ENCODE measurements at places on chromosomes 7 and 10.

- no peak for DNase-seq
Measured at GRCh38 chr10:71769279-71769823, 4.0 kb downstream of the VSIR start.

DNA sequence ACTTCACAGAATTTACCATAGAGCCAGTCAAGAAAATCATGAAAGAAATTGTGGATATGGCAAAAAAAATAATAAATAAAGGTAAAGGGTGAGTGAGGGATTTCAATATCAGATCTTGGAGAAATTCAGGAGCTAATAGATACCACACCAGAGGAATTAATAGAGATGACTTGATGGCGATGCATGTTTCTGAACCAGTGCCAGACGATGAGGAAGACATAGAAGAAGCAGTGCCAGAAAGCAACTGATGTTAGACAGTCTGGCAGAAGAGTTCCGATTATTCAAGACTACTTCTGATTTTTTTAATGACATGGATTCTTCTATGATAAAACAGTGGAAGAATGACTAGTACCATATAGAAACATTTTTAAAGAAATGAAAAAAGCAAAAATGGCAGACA lies 314.7 kb downstream of the BICC1 start:
- no peak for DNase-seq

DNA sequence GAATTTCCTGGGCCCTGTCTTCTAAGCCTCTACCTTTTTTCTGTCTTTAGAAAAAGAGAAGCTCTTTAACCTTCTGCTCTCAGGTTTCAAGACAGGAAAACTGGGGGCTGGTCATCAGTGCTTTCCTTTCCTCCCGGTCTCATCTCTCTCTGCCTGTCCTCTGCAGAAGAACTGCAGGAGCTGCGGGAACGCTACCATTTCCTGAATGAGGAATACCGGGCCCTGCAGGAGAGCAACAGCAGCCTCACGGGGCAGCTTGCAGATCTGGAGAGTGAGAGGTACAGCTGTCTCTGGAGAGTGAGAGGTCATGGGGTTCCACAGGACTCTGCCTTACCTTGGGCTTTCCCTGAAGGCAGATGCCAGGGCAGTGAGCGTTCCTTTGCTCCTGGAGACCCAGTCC lies 12.7 kb downstream of the CCDC136 start:
- DNase-seq, result no peak

DNA sequence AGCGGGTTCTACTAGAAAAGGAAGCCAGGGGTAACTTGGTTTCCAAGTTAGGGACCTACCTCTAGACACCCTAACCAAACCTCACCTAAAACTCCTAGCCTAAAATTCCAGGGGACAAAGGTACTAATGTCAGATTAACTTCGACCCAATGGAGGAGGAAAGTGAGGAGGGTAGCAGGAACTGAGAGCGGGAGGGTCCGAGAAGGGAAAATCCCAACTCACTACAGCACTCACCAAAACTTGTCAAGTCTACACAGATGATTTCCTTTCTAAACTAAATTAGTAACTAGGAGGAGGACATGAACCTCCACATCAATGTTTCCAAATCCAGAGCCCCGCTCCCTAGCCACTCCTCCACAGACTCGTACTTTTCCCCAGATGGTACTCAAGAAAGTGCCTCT lies 22.6 kb downstream of the CHCHD3 start:
- no peak for DNase-seq

GRCh38 chr10:69567920-69568319 lies 5.3 kb downstream of the NEUROG3 start:
- no peak for DNase-seq

- DNase-seq, result no peak
Measured at GRCh38 chr7:1548438-1548831, 7.6 kb downstream of the TMEM184A start.

GRCh38 chr7:31493714-31494181 lies 20.1 kb upstream of the ITPRID1 start:
- DNase-seq, result no peak

DNA sequence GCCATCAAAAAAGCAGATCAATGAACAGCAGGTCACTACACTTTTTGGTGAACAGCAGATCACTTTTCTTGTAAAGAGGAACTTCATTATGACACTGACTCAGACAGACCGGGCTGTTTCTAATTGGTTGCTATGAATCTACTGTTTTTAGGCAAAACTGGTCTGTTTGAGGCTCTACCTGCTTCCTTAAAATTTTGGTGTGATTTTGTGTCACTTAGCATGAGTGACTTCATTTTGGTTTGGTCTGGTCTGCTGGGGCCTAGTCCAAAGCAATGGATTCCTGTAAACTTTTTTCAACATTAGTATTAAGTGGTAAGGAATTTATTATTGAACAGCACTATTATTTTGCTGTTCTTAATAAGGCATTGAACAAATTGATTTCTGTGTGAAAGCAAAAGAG lies 41.8 kb upstream of the C10orf71 start:
- DNase-seq, result no peak

DNA sequence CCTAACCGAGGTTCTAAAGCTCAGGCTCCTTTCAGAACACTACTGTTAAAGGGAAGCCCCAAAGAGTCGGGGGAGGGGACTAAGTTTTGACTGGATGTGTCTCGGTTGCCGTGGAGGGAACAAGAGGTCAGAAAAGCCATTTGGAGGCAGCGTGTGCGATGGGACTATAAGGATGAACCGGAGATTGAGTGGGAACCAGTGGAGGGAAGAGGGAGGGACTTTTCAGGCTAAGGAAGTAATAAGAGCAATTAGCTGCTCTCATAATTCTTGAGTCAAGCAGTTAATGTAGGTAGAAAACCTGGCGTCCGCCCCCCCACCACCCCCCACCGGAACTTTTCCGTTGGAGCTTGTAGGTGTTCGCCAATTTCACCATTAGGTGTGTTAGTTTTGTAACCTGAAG lies 491 bp upstream of the AKAP9 start:
- peak; percentile 6 for DNase-seq

DNA sequence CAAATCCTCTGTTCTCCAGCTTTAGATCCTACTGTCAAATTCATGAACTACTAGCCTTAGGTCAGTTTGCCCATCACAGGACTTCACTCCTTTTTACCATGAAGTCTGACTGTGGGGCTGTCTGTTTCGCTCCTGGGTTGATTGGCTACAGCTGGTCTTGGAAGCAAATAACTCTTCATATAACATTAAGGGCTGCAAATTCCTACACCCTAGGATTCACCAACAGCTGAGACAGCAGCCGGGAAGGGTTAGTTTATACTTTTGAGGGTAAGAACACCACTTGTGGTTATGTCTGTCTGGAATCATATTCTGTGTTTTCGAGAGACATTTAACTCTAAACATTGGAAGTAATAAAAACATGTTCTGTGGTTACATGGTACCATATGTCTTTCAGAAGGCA lies 55.9 kb upstream of the KIAA1217 start:
- no peak for DNase-seq

GRCh38 chr10:125160856-125161706 lies 718 bp upstream of the CTBP2 start:
- DNase-seq, result no peak

DNA sequence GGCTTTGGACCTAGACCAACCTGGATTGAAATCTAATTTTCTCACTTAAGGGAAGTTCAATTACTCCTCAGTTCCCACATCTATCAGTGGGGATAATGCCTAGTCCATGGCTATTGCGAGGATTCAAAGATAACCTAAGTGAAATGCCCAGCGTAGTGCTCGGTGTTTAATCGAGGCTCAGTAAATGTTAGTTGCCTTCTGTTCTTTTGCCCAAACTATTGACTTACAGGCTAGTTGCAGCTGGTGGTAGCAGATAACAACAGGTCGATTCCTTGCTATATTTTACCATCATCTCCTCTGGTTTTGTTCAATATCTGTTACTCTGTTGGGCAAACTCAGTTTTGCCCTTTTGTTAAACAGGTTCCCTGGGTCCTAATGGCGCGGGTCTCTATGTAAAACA lies 22.8 kb downstream of the DNAH11 start:
- no peak for DNase-seq

- DNase-seq, result no peak
Measured at GRCh38 chr7:130641497-130641896, 27.1 kb downstream of the COPG2 start.

DNA sequence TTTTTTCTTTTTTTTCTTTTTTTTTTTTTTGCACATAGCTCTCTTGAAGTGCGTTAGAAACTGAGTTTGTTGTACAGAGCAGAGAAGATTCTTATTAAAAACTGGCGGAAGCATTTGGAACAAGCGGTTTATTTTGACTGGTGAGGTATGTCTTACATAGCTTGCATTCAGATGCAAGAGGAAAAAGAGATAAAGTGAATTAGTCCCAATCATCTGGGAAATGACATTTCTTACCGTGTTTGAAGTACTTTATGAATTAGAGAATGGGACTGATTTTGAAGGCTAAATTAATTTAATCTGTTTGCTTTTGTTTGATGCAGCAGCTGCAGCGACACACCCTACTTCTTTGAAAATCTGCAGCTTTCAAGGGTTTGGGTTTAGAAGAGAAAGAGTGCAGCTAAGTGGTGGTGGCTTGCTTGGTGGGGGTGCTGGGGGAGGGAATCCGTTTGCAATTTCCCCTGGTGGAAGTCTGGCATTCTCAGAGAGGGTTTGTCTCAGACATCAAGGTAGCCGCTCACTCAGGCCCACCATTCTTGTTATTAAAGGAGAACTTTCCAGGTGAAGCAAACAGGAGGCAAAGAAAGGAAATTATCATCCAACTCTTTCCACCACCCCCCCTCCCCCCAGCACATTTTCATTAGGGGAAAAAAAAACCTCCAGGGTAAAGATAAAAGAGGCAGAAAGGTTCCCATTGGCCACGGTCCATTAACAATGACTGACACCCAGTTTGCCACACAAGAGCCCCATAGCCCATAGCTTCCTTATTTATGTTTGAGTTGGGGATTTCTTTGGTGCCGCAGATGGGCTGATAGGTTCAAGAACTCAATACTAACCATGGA lies 231.7 kb downstream of the SKIDA1 start:
- no peak for DNase-seq

GRCh38 chr10:7030134-7030855 lies 380.5 kb downstream of the SFMBT2 start:
- DNase-seq, result no peak

GRCh38 chr7:24981171-24981951 lies 1.4 kb upstream of the OSBPL3 start:
- peak; percentile 28 for DNase-seq

DNA sequence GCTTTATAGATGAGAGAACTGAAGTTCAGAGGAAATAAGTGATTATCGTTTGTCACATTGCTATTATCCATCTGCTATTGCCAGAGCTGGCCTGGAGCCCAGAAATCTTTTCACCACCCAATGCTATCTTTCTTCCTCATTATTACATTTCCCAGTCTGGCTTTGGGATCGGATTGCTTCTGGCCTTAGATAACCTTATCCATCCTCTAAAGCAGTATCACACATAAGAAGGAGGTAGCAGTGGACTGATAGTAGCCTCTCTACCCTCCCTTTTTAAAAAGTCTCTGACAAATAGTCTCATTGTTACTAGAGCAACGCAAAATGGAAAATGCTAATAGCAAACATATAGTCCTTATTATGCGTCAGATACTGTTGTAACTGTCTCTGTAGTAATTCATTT lies 1.3 kb upstream of the CLDN12 start:
- no peak for DNase-seq

- DNase-seq, result no peak
Measured at GRCh38 chr7:128115821-128116723, 84.8 kb upstream of the LRRC4 start.

GRCh38 chr7:94832051-94832450 lies 75.3 kb upstream of the PPP1R9A start:
- DNase-seq, result no peak

DNA sequence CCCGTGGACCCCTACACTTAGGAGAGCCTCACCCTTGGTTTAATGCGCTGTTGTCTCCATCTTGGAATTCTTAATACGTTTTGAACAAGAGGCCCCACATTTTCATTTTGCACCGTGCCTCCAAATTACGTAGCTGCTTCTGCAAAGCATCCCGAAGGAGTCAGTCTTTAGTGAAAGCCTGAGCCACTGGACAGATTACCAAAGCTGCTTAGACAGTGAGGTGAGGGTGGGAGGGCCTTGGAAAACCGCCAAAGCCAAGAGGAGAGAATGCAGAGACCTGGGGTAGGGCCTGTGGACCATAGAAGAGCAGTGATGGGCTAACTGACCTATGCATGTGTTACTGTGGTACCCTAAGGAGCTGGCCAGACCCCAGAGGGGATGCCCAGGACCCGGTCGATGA lies 4.2 kb upstream of the TCAF1 start:
- DNase-seq, result no peak

DNA sequence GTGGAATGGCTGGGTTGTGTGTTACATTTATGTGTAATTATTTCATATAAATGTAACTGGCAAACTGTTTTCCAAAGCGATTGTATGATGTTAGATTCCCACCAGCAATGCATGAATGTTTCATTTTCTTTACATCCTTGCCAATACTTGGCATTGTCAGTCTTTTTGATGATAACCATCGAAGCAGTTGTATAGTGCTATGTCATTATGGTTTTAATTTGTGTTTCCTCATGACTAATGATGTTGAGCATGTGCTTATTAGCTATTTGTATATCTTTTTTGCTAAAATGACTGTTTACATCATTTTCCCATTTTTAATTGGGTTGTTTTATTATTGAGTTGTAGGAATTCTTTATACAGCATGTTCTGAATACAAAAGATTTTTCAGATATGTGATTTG lies 22.3 kb downstream of the AHCYL2 start:
- no peak for DNase-seq

GRCh38 chr10:112640638-112641037 lies 193.6 kb downstream of the VTI1A start:
- DNase-seq, result no peak

- no peak for DNase-seq
Measured at GRCh38 chr10:120606051-120606764, 149.2 kb downstream of the PLPP4 start.

DNA sequence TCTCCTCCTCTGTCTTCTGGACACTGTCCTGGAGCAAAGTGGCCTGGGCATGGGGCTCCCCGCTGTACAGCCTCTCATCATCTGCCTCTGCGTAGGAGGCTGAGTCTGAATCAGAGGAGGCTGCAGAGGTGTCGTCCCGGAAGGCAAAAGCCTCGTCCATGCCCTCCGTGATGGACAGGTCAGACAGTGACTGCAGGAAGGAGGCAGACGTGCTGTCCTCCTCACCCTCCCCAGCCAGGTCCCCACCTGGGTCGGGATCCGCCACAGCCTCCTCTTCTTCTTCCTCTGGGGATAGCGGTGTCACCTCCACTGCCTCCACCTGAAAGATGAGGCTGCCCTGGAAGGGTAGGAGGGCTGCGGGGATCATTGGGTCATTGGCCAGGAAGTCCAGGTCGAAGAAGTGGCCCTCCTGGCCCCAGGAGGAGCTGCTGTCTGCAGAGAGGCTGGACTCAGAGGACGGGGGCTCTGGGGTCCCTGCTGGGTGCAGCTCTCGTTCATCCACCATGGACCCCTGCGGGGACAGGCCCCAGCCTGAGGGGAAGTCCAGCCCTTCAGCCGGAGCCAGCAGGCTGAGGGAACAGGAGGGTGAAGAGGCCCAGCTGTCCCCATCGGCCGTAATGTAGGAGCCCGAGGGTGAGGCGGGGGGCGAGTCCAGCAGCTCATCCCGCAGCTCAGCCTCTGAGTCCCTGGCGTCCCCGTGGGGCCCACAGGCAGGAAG lies 3.7 kb downstream of the NACAD start:
- no peak for DNase-seq

GRCh38 chr7:128039544-128039953 lies 8.3 kb upstream of the LRRC4 start:
- DNase-seq, result no peak
